ENCODE measurements at places on chromosomes 5 and 9. TPM values are rescaled to one million over a fixed set of nuclear protein-coding genes. Genes with fewer than 3 reads are reported as not detected.

- no peak for DNase-seq
- no peaks in the 10 kb centered on the region for H3K4me1 ChIP-seq
- H3K27me3 ChIP-seq: no peaks in the 10 kb centered on the region
- H3K36me3 ChIP-seq: peaks cover 6% of the 10 kb centered on the region
- H3K27ac ChIP-seq: no peak overlapping the region
These were observed 30.0 kb upstream of the CAMLG start for GRCh38 chr5:134708301-134708700.

GRCh38 chr9:110049699-110050450 is 158.1 kb downstream of the C9orf152 start:
- peak overlapping the region; percentile 79 for H3K27ac ChIP-seq
- DNase-seq: no peak
- no peaks in the 10 kb centered on the region for H3K36me3 ChIP-seq
- peaks cover 20% of the 10 kb centered on the region for H3K27me3 ChIP-seq
- H3K4me1 ChIP-seq: peaks cover 21% of the 10 kb centered on the region
- H3K4me3 ChIP-seq: peak overlapping the region; percentile 93

The PPP3R2 gene
- not detected for total RNA-seq

The TRIM52 gene
- 22.3 TPM for total RNA-seq

DNA sequence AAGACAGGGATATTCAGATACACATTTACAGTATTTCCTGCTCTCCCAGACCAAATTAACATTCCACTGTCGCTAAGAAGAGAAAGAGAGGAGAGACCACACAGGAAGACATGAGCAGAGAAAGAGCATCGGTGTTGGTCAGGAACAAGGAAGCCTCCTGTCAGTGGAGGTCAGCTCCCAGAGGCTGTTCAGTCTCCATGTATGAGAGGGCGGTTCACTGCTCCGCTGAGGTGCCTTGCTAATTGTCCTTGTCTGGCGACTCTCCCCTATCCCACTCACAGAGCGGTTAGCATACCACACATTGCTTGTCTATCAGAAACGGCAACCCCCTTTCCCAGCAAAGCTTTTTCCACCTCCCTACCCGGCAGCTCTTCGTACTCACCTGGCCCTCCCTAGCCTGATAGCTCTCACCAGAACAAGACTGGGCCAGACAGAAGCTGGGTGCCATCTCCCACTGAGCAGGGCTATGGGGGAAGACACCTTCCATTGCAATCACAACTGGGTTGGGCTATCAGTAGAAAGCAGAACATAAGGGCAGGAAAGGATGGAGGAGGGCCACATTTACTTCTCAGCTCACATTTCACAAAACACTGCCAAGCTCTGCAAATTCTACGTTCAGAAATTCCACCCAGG is 58.6 kb upstream of the LMNB1 start:
- DNase-seq: no peak
- H3K4me3 ChIP-seq: no peak overlapping the region
- peaks cover 11% of the 10 kb centered on the region for H3K4me1 ChIP-seq
- peak overlapping the region; percentile 72 for H3K27ac ChIP-seq

- H3K27ac ChIP-seq: no peak overlapping the region
- no peaks in the 10 kb centered on the region for H3K36me3 ChIP-seq
- peaks cover 10% of the 10 kb centered on the region for H3K27me3 ChIP-seq
- no peak overlapping the region for H3K4me3 ChIP-seq
- DNase-seq: no peak
- H3K4me1 ChIP-seq: peaks cover 12% of the 10 kb centered on the region
These were observed 49.0 kb upstream of the CTXN3 start for GRCh38 chr5:127599847-127600246.

The PCDHGB7 gene
- total RNA-seq: 0.33 TPM

The B4GALT7 gene
- total RNA-seq: 26.6 TPM

DNA sequence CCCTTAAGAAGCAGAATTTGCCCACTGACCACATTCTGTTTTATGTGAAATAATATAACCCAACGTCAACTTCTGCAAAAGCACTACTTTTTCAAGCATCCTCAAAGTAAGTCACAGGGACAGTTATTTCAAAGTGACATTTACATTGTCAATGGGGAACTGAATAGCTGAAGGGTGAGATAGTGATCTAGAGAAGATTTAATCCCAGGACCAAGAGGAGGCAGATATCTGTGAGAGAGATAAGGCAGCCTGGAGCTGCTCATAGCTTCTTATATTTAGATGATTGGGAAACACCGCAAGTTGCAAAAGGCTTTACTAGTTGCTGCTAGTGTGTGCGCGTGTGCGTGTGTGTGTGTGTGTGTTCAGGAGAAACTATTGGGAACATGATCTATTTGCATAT is 210.4 kb upstream of the RFX3 start:
- H3K4me3 ChIP-seq: peak overlapping the region; percentile 18
- DNase-seq: no peak
- no peaks in the 10 kb centered on the region for H3K36me3 ChIP-seq
- no peak overlapping the region for H3K27ac ChIP-seq
- H3K27me3 ChIP-seq: no peaks in the 10 kb centered on the region

GRCh38 chr9:136614967-136615623 is 47.6 kb upstream of the EGFL7 start:
- no peaks in the 10 kb centered on the region for H3K36me3 ChIP-seq
- DNase-seq: no peak
- no peak overlapping the region for H3K27ac ChIP-seq
- H3K27me3 ChIP-seq: no peaks in the 10 kb centered on the region
- H3K4me3 ChIP-seq: no peak overlapping the region
- peaks cover 36% of the 10 kb centered on the region for H3K4me1 ChIP-seq

The PPIC gene
- not detected for total RNA-seq

- H3K4me1 ChIP-seq: peaks cover 82% of the 10 kb centered on the region
- no peaks in the 10 kb centered on the region for H3K27me3 ChIP-seq
- H3K36me3 ChIP-seq: peaks cover 4% of the 10 kb centered on the region
- peak overlapping the region; percentile 88 for H3K4me3 ChIP-seq
These were observed 13.6 kb downstream of the OTULINL start for GRCh38 chr5:14595189-14595588.

DNA sequence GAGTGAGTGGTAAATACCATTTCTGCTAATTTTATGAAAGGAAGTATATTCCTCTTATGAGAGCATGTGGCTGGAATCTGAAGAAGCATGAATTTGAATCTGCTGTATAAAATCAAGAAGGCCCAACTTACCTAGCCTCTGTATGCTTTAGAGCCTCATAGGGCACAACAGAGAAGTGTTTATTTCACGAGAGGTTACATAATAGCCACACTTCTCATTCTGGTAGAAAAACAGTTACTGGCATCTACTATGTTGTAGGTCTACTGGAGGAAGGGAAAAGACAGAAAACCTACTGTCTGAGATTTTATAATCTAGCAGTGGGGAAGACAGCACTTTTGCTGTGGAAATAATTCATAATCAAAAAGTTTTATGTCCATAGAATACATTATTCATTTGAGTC is 172.6 kb upstream of the ZNF608 start:
- no peaks in the 10 kb centered on the region for H3K27me3 ChIP-seq
- H3K36me3 ChIP-seq: peaks cover 3% of the 10 kb centered on the region
- H3K4me1 ChIP-seq: no peaks in the 10 kb centered on the region

GRCh38 chr5:138974227-138975063 is 99.3 kb upstream of the LRRTM2 start:
- no peak overlapping the region for H3K4me3 ChIP-seq
- peak overlapping the region; percentile 28 for H3K27ac ChIP-seq
- no peaks in the 10 kb centered on the region for H3K36me3 ChIP-seq
- H3K27me3 ChIP-seq: no peaks in the 10 kb centered on the region
- DNase-seq: no peak
- peaks cover 8% of the 10 kb centered on the region for H3K4me1 ChIP-seq

GRCh38 chr9:3370715-3371114 is 155.1 kb downstream of the RFX3 start:
- H3K27ac ChIP-seq: no peak overlapping the region
- no peak overlapping the region for H3K4me3 ChIP-seq
- H3K27me3 ChIP-seq: no peaks in the 10 kb centered on the region
- peaks cover 15% of the 10 kb centered on the region for H3K4me1 ChIP-seq
- no peak for DNase-seq

DNA sequence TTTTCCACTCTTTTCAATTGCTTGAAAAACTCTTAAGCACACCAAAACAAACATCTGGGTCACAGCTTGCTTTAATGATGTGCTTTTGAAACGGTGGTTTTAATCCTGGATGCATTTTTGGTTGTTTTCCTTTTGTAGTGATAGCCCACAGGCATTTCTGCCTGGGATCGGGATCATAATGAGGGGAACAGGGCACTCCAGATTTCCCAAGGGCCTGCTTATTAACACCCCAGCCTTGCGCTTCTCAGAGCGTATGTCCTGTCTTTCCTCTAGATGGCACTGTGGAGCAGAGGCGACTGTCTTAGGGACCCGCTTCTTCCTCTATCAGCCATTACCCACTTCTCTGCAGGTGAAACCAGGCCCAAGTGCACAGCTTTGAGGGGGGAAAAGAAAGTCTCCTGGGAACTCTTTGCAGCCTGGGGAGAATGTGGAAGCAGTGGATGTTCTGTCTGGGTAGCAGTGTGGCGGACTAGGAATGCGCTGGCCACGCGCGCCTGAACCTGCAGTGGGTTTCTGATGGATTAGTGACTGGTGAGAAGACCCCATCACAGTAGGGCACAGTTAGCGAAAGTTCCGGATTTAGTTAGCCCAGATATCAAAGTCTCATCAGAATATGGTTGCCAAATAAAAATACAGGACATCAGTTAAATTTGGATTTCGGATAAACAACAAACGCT is 190.1 kb downstream of the GNA14 start:
- no peaks in the 10 kb centered on the region for H3K36me3 ChIP-seq
- H3K27ac ChIP-seq: no peak overlapping the region
- peaks cover 11% of the 10 kb centered on the region for H3K4me1 ChIP-seq

- H3K4me1 ChIP-seq: no peaks in the 10 kb centered on the region
- H3K27ac ChIP-seq: no peak overlapping the region
- no peak for DNase-seq
- no peaks in the 10 kb centered on the region for H3K27me3 ChIP-seq
- H3K4me3 ChIP-seq: no peak overlapping the region
These were observed 344.2 kb downstream of the TMEM161B start for GRCh38 chr5:87924436-87924835.

The DMAC1 gene
- 39.5 TPM for total RNA-seq

DNA sequence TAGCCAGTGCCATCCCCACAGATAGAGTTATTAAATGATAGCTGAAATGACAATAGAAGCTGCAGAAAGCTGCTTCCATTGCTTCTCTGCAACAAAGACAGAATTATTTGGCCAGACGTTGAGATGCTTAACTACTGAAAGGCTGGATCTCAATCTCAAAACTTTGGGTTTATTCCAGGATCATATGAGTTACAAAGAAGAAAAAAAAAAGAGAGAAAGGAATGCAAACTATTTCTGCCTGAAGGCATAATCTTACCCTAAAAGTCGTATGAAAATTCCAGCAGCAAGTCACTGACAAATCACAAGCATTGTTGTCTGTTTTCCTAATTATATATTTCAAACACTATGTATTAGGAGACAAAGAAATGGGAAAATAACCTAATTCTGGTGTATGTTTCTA is 12.8 kb upstream of the TYRP1 start:
- H3K36me3 ChIP-seq: no peaks in the 10 kb centered on the region
- no peak for DNase-seq
- H3K4me1 ChIP-seq: no peaks in the 10 kb centered on the region
- no peak overlapping the region for H3K27ac ChIP-seq
- H3K4me3 ChIP-seq: no peak overlapping the region

The ANKRD18A gene
- total RNA-seq: 2.7 TPM

- no peaks in the 10 kb centered on the region for H3K27me3 ChIP-seq
- H3K27ac ChIP-seq: no peak overlapping the region
- no peak overlapping the region for H3K4me3 ChIP-seq
- H3K36me3 ChIP-seq: peaks cover 24% of the 10 kb centered on the region
- DNase-seq: no peak
These were observed 1905.1 kb downstream of the MAT2B start for GRCh38 chr5:165410476-165410875.

DNA sequence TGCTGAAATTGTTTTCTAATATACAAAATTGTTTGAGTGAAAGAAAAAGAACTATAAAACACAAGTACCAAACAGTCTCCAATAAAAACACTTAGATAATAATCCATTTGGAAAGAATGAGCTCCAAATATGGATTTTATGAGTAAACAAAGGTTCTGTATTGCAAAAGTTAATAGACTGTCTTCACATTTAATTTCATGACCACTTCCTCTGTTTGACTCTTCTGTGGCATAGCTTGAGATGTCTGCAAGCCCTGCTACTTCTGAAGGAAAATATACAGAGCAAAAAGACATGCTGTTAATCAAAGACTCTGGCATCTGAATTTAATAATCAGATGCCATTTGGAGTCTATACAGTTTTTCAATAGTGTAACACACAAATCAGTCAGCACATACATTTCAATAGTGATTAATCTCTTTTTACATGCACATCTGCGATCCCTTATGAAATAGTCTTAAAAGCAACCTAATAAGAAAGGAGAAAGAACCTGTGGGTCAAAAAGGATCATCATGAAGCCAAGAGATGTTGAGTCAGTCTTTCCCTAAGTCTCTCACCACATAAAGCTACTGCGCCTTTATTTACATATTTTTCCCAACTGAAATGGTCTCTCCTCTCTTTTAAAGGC is 165.4 kb upstream of the LHFPL2 start:
- H3K36me3 ChIP-seq: no peaks in the 10 kb centered on the region
- no peaks in the 10 kb centered on the region for H3K4me1 ChIP-seq
- no peak for DNase-seq
- no peak overlapping the region for H3K4me3 ChIP-seq

DNA sequence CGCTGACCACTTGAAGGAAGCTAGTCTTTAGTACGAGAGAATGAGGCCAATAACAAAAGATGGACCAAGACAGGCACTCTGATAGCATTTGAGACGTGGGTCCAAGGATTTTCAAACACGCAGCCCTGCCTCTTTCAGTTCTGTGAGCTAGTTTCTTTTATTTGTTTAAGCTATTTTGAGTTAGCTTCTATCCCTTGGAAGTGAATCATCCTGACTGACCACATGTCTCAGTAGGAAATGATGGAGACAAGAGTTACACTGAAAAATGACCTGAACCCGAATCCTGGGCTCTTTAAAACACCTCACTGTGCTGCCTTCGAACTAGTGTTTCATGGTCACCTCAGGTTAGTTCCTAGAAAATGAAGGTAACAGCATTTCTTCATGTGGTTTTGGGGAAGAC is 9.9 kb downstream of the TEK start:
- no peak for DNase-seq
- no peaks in the 10 kb centered on the region for H3K4me1 ChIP-seq
- H3K36me3 ChIP-seq: no peaks in the 10 kb centered on the region
- H3K4me3 ChIP-seq: no peak overlapping the region
- H3K27ac ChIP-seq: no peak overlapping the region

The F2RL2 gene
- total RNA-seq: not detected

DNA sequence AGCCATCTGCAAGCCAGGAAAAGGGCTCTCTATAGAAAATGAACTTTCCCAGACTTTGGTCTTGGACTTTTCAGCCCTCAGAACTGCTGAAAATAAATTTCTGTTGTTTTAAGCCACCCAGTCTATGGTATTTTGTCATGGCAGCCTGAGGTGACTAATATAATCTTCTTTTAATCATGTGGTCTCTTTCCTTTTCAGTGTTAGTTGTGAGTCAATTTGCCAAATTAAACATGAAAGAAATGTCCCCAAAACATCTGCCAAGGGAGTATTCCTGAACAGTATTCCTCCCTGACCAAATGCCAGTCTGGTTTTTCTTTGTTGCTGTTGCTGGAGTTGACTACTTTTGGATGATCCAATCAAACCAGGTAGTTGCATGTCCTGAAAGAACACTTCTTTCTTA is 4.7 kb upstream of the YTHDC2 start:
- no peaks in the 10 kb centered on the region for H3K36me3 ChIP-seq
- no peak overlapping the region for H3K4me3 ChIP-seq
- H3K27me3 ChIP-seq: peaks cover 30% of the 10 kb centered on the region
- H3K4me1 ChIP-seq: peaks cover 14% of the 10 kb centered on the region

Data from natural killer cell treated with Interleukin-12 subunit alpha and Interleukin-12 subunit beta and Interleukin-15 and Interleukin-18, amount 100 ng/mL, for 72 hours (primary cell).